ENCODE measurements at places on chromosomes 6 and 20.

- no peak for DNase-seq
Observed at GRCh38 chr6:28766426-28766825, 157.4 kb downstream of the TRIM27 start.

GRCh38 chr6:13807696-13808095 is 6.7 kb downstream of the MCUR1 start:
- no peak for DNase-seq

GRCh38 chr20:57835074-57835452 is 125.2 kb upstream of the PMEPA1 start:
- no peak for DNase-seq

GRCh38 chr6:47977314-47977713 is 133.7 kb downstream of the PTCHD4 start:
- no peak for DNase-seq

- DNase-seq, result no peak
Observed at GRCh38 chr6:6105472-6106036, 98.8 kb upstream of the NRN1 start.

- peak; percentile 32 for DNase-seq
Observed at GRCh38 chr20:36574366-36575135, 1.2 kb downstream of the TGIF2 start.

DNA sequence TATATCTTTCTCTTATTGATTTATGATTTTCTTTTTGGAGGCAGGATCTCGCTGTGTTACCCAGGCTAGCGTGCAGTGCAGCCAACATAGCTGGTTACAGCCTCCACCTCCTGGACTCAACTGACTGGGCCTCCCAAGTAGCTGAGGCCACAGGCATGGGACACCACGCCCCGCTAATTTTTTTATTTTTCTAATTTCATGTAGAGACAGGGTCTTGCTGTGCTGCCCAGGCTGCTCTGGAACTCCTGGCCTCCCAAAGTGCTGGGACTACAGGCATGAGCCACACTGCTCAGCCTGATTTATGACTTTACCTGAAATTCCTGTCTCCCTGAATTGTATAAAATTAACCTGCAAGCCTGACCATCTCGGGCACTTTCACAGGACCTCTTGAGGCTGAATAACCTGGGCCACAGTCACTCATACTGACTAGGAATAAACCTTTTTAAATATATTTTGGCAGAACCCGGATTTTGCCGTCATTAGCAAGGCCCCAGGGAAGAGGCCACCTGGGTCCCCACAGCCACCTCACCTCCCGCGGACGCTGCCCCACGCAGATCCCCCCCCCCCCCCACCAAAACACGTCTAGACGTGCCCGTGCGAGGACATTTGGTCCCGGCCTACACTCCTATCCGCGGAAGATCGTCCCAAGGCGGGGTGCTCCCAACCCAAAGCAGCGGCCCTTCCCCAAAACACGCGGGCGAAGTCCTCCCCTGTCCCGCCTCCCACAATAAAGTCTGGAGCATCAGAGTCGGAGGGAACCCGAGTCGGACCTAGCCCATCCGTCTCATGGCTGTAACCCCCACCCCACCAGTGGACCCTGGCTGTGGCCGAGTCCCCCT is 902 bp downstream of the ZNF337 start:
- DNase-seq, result no peak

DNA sequence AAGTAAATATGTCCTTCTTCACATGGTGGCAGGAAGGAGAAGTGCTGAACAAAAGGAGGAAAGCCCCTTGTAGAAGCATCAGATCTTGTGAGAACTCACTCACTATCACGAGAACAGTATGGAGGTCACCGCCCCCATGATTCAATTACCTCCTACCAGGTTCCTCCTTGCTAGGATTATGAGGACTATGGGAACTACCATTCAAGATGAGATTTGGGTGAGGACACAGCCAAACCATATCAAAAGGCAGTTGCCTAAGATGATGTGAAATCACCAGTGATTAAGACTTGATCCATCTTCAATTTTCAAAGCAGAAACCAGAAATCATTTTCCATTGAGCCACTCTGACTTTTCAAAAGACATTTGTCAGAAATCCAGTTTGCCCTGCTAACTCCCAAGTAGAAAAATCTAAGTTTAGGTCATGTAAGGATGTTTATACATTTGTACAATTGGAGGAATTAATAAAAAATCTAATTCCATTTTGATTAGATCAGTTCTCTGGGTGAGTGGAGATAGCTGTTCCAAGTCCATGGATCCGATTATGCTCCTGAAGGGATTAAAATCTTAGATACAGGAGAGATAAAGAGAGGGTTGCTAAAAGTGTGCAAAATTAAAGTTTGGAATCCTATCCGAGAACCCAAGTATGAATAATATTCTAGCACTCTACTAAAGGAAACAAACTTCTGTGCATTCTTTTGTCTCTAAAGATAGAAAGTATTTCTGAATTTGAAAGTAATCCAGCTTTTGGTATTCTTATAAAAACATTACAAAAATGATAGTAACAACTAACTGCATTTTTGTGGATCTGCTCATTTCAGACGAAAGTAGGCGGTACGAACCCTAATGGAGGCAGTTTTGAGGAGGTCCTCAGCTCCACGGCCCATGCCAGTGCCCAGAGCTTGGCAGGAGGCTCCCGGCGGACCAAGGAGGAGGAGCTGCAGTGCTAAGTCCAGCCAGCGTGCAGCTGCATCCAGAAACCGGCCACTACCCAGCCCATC is 39.5 kb downstream of the HDDC2 start:
- DNase-seq, result no peak

- DNase-seq, result no peak
Observed at GRCh38 chr20:55649254-55649653, 356.1 kb downstream of the CBLN4 start.

DNA sequence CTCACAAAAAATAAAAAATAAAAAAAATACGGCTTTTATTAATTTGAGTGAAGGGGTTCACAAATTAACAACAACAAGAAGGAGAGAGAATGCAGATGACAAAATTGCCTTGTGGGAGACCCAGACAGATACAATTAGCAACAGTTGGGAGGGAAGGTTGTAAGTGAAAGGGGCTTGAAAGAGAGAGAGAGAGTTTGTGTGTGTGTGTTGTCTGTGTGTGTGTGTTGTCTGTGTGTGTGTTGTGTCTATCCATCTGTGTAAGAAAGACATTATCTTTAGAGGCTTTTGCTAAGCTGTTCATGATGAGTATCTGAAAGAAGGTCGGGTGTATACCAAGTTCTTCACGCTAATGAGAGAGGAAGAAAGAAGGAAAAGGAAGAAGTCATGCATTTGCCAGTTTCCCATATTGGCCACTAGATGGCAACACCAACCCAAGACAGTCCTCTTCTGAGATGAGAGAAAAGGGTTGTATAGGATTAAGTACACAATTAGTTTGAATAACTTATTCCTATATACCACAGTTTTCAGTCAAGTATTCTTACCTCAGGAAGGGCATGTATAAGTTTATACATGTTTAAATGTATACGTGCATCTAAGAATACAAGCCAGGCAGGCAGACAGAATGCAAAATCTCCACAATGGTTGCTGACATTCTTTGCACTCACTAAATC is 63.7 kb upstream of the CD2AP start:
- DNase-seq, result no peak

DNA sequence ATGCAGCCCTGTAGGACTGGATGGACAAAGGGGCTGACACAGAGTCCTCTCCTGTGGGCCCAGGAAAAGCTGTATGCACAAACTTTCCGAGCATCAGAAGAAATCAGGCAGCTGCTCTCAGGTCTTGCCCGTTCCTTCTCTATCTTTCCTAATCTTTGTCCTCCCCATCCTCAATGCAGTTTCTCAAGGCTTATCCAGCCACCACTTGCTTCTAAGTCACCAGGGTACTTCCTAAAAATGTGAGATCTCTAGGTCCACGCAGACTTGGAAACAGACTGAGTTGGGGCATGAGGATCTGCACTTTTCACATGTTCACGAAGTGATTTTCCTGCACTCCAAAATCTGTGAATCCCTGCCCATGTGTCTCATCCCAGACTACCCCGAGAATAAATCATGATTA is 394.5 kb upstream of the SLC35B3 start:
- no peak for DNase-seq

- DNase-seq, result no peak
Observed at GRCh38 chr20:19047040-19047950, 165.1 kb upstream of the SLC24A3 start.
